ENCODE measurements at places on chromosomes 1 and 21.
A peak's percentile ranks its signal among the peaks of the same experiment; 100 is the strongest.

DNA sequence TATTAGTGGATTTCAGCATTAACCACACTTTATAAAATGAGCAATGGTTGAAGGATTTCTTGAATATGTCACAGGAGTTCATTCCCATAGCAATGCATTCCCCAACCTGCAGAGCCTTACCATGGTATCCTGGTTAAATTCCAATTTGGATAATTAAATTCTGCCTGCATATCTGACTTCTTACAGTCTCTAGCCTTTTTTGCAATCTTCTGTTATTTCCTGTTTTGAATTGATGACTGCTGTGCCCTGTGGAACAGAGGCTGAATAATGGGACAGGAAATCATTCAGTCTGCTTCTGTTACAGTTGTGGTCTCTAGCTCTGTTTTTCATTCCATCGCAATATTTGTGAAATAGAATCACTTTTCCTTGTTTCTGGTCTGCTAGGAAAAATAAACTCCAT, 1823.9 kb downstream of the PLA2G4A start:
- DNase-seq = peak; percentile 86

- no peak for DNase-seq
Observed at GRCh38 chr1:183233113-183233512, 47.0 kb downstream of the LAMC2 start.

- DNase-seq = peak; percentile 31
Observed at GRCh38 chr1:154157520-154158306, 2.8 kb upstream of the NUP210L start.

DNA sequence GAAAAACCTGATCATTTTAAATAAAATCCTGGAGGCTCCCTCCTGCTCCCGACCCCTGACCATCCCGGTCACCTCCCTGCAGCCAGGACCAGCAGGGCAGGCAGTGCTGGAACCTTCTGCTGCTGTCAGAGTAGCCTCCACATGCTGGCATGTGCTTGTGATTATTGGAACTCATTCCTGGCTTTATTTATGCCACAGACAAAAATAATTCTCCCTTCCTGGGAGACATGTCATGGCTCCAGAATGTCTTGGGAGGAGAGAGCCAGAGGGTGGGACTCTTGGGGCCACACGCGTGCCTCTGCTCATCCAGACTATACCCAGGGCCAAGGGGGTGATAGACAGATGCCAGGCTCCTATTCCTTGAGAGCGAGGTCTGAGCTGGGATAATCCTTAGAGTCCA, 183.6 kb upstream of the RAB4A start:
- DNase-seq = no peak

- no peak for DNase-seq
Observed at GRCh38 chr1:156551066-156551643, 21.2 kb downstream of the IQGAP3 start.

DNA sequence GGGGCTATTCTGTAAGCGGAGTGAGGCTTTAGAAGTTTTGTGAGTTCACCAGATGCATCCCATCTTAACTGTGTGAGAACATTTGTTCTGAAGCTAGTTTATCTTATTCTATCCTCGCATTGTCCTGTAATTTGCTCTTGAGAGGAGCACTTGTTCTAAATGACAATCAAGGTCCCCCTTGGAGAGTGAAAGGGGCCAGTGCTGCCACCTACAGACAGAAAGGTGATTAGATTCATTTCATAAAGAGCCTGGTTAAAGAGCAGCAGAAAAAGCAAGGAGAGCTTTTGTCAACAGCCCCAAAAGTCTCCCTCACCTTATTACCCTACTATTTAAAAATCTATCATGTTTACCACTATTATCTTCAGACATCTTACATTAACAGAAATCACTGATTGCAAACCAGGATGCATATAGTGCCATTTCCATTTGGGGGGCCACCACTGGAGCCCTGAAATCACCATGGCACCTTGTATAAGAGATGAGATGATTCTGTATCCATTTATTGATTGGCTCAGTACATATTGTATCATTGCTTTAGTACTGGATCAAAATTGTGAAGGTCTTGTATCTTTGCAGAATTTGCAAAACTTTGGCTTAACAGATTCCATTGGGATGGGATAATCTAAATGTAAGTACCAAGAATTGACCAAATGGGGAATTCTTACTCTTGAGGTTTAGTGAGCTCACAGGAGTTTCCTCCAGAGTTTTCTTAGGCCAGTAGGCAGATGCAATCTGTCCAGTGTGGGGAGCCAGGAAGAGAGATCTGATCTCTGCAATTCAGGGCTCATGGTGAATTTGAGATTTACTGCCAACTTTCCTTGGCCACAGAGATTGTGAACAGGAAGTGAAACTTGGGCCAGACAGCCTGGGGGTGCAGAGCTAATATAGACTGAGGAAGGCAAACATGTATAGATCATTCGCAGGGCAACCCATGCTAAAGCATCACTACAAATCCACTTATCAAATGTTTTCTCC, 64.3 kb upstream of the TRABD2B start:
- DNase-seq = peak; percentile 35

- DNase-seq = no peak
Observed at GRCh38 chr1:161719325-161719611, 2.1 kb upstream of the FCRLB start.

DNA sequence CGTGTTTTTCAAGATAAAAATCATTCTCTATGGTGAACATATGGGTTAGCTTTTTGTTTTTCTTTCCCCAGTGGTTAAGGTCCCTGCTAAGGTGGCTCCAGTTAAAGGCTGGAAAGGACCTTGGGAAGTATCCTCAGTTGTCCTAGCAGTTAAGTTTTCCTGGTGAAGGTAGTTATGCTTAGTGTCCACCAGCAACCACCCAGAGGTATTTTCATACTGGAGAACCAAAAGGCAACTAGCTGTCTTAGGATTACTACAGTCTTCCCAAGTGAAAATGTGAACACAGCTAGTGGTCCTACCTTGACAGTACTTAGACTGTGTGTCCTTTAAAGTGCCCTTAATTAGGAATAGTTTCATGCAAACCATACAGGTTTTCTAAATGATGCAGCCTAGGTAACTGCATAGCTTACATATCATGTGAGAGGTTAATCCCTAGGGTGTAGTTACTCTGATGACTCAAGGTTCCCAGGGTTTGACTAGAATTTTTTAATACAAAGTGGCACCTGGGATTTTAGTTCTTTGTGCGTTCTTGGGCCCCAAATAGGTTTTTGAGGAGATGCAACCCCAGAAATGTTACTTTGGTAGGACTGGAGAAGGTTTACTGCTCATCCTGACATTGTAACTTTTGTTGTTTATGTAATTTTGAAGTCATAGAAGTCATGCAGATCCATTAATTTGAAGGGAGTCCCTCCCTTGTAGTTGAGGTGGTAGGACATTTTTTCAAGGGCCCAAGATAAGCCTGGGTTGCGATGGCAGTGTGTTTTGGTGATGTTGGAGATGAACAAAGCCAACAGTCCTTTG, 36.5 kb downstream of the YY1AP1 start:
- no peak for DNase-seq
